SK-N-SH (cell line): ENCODE measurements at places on chromosomes 4 and X. TPM values are rescaled to one million over a fixed set of nuclear protein-coding genes. Genes with fewer than 3 reads are reported as not detected.

ENPEP gene
- polyA plus RNA-seq: 0.15 and 0.16 TPM in 2 replicates

NR3C2 gene
- 0.02 and 0.03 TPM in 2 replicates for polyA plus RNA-seq

IL2RG gene
- polyA plus RNA-seq: 0.24 TPM in 1 of 2 replicates, not detected in the other

TCP11X2 gene
- not detected in 2 replicates for polyA plus RNA-seq

P2RY4 gene
- polyA plus RNA-seq: 0.05 and 0.06 TPM in 2 replicates

CFP gene
- 0.03 and 0.19 TPM in 2 replicates for polyA plus RNA-seq

TREX2 gene
- polyA plus RNA-seq: 0.76 and 0.78 TPM in 2 replicates

SHROOM3 gene
- 4.3 and 5.6 TPM in 2 replicates for polyA plus RNA-seq

NEUROG2 gene
- polyA plus RNA-seq: not detected in 2 replicates

BEX5 gene
- polyA plus RNA-seq: 0.10 and 0.12 TPM in 2 replicates

SLC35A2 gene
- 71.3 and 79.3 TPM in 2 replicates for polyA plus RNA-seq

MAGEA8 gene
- polyA plus RNA-seq: 0.15 and 0.20 TPM in 2 replicates

FAM3A gene
- polyA plus RNA-seq: 36.7 and 42.1 TPM in 2 replicates

TMEM164 gene
- polyA plus RNA-seq: 10.8 and 11.9 TPM in 2 replicates

SPANXC gene
- polyA plus RNA-seq: 0.79 TPM in 1 of 2 replicates, not detected in the other

SAGE1 gene
- not detected in 2 replicates for polyA plus RNA-seq

SLC6A8 gene
- 22.3 and 30.8 TPM in 2 replicates for polyA plus RNA-seq

SLC7A11 gene
- 3.1 and 4.4 TPM in 2 replicates for polyA plus RNA-seq

SPIN2B gene
- polyA plus RNA-seq: 16.9 and 20.2 TPM in 2 replicates

PAGE4 gene
- not detected in 2 replicates for polyA plus RNA-seq

ITM2A gene
- not detected in 2 replicates for polyA plus RNA-seq
